ENCODE measurements at places on chromosomes 13 and 19.
A peak's percentile ranks its signal among the peaks of the same experiment; 100 is the strongest.

- no peak for DNase-seq
Observed at GRCh38 chr13:113350065-113350937, 13.6 kb downstream of the GRTP1 start.

- no peak for DNase-seq
Observed at GRCh38 chr13:56906909-56907308, 233.8 kb upstream of the PRR20A start.

DNA sequence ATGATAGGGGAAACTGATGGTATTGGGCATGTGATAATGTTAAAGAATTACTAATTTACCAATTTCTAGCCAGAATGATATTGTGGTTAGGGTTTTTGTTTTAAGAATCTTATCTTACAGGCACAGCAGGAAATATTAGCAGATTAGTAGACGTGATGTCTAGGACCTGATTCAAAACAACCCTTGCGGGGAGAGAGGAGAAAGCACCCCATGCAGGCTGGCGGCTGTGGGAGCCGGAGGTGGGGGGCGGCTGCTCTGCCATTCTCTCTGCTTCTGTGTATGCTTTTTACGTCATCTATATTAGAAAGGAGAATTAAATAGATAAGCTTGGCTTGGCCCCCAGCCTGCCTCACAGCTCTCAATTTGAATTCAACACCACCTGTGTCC, 41.5 kb downstream of the MLLT1 start:
- DNase-seq = no peak

DNA sequence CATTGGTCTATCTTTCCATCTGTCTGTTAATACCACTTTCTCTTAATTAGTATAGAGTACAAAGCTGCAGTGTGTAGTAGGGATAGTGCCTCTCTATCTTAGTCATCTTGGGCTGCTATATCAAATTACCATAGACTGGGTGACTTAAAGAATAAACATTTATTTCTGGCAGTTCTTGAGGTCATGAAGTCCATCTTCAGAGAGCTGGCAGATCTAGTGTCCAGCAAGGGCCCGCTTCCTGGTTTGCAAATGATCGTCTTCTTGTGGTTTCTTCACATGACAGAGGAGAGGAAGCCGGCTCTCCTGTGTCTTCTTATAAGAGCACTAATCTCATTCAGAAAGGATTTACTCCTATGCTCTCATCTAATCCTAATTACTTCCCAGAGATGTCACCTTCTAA, 6.1 kb downstream of the ZNF700 start:
- DNase-seq = no peak

DNA sequence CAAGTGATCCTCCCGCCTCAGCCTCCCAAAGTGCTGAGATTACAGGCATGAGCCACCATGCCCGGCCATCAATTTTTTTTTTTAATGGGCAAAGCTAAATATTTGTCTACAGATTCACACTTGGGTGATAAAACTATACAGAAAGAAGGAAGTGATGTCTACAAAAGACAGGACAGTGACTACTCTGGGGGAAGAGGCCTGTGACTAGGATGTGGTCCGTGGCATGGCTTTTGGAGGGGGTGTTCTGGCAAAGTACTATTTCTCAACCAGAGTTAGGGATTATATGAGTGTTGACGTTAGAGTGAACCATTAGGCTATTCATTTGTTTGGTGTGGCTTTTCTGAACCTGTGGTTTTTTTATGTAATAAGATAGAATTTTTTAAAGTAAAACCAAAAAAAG, 42.7 kb downstream of the INSR start:
- DNase-seq = no peak

DNA sequence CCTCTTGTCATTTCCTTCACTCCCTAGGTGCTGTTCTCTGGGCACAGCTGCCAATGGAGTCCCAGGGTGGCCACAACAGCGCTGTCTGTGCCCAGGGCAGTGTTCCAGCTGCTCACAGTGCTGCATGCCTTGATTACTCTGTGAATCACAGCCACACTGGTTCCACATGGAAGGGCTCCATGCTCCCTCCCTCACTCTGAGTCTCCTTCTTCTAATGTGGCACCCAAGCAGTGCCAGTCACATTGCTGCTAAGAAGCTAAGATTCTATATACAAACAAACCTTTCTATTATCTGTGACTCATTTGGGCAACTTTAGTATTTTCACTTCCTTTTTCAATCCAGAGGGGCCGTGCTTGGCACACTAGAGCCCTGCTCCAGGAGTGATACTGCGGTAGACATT, 248.7 kb downstream of the TDRD3 start:
- no peak for DNase-seq

DNA sequence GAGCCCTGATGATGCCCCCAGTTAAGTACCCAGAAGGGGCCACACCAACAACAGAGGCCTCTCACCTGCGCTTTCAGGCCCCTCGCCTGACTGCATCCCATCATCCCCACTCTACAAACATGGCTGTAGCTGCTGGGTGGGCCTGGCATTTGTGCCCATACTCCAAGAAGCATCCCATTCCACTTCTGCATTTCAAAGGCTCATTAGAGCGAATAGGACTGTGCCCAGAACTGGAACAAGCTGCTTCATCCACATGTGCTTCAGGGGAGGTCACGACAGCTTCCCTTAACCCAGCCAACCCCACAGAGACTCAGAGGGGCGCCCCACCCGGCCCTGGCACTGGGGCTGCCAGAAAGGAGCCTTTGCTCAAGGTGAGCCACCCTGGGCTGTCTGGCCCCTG, 156.9 kb downstream of the SIPA1L3 start:
- no peak for DNase-seq

DNA sequence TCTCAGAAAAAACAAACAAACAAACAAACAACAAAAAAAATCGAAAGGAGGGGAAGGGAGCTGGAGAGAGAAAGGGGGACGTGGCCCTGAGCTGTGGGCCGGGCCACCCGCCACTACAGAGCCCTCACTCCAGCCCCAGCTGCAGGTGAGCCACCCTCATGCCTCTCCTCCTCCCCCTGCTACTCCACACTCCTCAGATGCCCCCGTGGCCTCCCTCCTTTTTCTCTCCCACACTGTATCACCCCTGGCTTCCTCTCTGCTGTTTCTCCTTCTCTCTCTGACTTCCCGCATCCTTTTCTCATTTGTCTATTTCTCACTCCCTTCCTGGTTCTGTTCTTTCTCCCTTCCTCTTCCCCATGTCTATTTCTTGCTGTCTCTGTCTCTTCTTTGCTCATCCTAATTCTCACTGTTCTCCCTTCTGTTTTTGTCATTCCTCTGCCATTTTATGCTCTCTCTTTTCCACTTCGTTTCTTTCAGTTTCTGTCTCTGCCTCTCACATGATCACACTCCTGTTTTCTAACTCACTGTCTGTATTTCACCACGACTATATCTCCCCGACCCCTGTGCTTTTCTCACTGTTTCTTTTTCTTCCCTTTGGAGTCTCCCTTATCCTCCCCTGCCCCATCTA, 2.7 kb downstream of the KLK2 start:
- DNase-seq = no peak

- no peak for DNase-seq
Observed at GRCh38 chr19:55611300-55611982, 6.0 kb downstream of the ZNF865 start.

DNA sequence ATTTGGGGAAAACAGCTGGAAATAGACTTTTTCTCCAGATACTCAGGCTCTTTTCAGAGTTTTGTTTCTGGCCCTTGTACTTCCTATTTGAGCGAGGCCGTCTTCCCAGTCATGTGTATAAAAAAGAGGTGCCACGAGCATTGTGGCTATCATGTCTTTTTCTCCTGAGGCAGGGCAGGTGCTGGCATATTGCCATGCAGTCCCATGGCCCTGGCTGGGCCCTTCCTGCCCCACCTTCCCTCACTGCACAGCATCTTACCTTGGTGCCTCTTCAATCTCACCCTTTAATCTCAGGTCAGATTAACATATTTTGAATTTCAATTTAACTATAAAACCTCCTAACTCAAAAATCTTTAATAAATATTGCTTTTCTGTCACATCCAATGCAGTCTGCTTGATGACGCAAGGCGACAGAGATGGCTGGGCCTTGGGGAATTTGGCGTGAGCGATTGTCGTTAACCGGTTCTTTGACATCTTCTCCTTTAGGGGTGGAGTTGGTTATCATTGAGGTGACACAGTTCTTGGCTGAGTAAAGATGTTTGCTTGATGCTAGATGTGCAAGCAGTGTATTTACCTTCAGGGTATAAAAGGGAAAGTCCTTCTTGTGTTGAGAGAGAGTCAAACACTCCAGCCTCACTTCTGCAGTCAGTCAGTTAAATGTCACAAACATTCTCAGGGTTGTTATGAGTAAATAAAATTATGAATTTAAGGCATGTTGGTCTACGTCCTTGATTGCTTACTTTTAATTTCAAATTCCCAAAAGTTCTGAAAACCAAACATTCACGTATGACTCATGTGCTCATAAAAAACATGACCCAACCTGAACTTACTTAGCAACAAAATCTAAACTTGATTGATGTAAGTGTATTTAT, 289.9 kb downstream of the MYO16 start:
- DNase-seq = no peak

DNA sequence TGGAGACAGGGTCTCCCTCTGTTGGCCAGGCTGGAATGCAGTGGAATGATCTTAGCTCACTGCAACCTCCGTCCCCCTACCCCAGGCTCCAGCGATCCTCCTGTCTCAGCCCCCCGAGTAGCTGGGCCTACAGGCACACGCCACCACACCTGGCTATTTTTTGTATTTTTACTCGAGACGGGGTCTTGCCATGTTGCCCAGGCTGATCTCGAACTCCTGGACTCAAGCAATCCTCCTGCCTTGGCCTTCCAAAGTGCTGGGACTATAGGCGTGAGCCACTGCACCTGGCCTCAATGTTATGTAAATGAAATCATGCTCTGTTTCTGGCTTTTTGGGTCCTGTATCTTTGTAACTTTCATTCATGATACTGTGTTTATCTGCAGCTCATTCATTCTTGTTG, 8.1 kb upstream of the ZNF579 start:
- DNase-seq = no peak

GRCh38 chr19:5903624-5904351, at the start of gene NDUFA11:
NDUFA11 (minus strand) TSS chr19:5903790; CDS start chr19:5903708, 82 bp downstream.
- DNase-seq = peak; percentile 96

GRCh38 chr19:33890569-33890968, 93.9 kb downstream of the KCTD15 start:
- DNase-seq = no peak

GRCh38 chr13:59743195-59743594, 420.5 kb downstream of the DIAPH3 start:
- DNase-seq = no peak

GRCh38 chr19:32368787-32369186, 23.4 kb downstream of the ZNF507 start:
- DNase-seq = no peak

GRCh38 chr13:95579303-95579702, 26.8 kb downstream of the CLDN10 start:
- DNase-seq = no peak

DNA sequence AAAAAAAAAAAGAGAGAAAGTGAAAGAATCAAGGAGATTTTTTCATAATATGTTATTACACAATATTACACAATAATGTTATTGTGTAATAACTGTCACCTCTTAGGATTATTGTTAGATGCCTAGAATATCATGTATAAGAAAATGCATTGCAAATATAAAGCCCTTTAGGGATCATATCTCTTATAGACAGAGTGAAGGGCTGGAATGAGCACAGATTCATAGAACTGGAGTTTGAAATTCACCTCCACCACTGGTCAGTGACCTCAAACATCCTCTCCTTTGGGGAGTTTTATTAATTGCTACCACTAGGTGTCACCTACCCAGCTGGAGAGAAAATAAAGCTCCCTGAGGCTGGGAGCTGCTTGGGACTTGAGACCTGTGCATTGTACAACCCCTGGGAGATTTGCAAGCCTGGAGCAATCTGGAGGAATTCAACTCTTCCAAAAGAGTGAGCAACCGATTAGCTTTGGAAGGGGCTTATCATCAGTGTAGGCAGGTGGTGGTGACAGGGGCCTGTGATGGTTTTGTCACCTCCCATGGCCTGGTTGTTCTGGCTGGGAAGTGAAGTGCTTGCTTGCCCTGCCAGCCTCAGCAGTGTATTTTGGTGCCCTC, 30.3 kb upstream of the FRY start:
- DNase-seq = no peak

DNA sequence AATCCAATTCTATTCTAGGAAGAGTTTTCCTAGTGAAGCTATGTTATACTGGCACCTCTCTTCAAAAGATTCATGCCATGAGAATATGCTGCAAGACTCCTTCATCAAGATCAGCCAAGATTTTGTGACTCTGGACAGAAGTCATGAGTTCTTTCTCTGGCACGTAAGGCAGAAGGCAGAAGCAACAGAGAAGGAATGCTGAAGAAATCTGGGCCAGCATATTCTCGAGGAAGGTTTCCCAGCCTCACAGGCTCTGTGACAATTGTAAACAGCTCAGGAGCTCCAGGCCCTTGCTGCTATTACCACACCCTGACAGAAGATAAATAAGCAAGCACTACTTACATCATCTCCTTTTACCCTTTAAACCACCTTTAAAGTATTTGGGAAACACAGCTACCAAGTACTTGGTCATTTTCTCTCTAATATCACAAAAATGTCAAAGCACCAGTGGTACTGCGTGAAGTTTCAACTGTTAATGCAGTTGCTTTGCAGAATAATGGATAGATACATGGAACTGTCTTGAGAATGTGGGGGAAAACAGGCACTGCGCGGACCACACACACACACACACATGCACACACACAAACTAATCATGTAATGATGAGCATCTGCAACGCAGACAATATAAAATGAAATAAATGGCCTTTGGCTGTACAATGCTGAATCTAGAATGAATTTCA, 55.4 kb downstream of the INTS6 start:
- no peak for DNase-seq

GRCh38 chr19:35488677-35489076, 1.6 kb downstream of the KRTDAP start:
- DNase-seq = no peak

- DNase-seq = no peak
Observed at GRCh38 chr13:93499991-93500390, 273.4 kb downstream of the GPC6 start.

GRCh38 chr13:51125495-51126226, 14.6 kb upstream of the C13orf42 start:
- DNase-seq = no peak

- no peak for DNase-seq
Observed at GRCh38 chr13:98428256-98428966, 148.5 kb downstream of the STK24 start.

- DNase-seq = no peak
Observed at GRCh38 chr13:66994517-66995202, 235.5 kb downstream of the PCDH9 start.

DNA sequence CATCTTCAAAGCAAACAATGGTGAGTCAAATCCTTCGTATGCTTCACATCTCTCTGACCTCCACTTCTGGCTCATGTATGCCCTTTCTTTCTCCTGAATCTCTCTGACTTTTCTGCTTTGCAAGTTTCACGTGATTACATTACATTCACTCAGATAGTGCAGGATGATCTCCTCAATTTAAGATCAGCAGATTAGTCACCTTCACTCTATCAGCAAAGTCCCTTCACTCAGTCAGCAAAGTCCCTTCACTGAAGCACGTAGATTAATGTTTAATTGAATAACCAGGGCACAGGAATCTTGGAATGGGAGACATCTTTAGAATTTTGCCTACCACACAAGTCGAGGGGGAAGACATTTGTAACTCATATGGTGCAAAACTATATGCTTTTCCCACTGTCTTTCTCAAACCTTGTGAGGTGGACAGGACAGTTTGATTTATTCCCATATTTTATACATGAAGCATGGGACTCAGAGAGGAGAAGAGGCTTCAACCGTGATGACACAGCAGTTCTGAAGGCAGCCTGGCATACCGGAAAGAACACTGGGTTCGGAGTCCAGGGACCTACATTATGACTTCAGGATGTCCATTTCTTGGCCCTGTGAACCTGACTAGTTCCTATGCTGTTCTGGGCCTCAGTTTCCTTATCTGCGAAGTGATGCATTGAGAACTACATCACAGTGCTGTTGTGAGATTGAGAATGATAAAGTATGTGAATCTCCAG, 23.3 kb downstream of the SIGLECL1 start:
- no peak for DNase-seq
